Transverse colon (tissue), 4 donors: ENCODE measurements at places on chromosomes 1 and 21. TPM values are rescaled to one million over a fixed set of nuclear protein-coding genes. Genes with fewer than 3 reads are reported as not detected.

DNA sequence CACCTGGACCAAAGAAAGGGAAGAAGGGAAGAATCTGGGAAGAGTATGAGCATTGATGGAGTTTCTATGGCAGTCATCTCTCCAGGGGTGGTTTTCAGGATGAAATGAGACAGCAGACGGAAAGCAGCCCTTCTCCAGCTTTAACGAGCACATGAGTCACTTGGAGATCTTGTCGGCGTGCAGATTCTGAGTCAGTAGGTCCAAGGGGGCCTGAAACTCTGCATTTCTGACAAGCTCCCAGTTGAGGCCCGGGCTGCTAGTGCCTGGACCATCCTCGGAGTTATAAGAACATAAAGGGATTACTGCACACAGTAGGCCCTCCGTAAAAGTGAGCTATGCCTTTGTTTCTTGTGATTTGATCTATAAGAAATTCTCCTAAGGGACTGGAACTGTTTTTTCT, 17.6 kb downstream of the HSPG2 start:
- DNase-seq: no peak
- H3K4me3 ChIP-seq: no peak overlapping the region
- peak overlapping the region; percentile 94 for H3K27ac ChIP-seq
- H3K27me3 ChIP-seq: no peaks in the 10 kb centered on the region

DNA sequence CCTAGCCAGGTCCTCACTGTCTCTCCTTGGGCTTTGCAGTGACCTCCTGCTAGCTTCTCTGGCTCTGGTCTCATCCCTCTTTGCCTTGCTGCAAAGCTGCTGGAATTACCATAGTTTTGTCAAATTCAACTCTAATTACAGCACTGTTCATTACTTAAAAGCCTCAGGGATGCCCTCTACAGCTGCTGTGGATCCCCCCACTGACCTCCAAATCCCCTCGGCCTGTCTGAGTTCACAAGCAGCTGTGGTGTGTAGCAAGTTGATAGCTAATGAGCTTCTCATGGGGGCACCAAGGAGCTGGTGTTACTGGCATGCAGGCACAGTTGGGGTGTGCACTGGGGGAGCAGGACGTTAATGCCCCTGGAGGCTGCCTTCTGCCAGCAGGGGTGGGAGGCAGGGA, 24.8 kb downstream of the NIPAL3 start:
- H3K4me1 ChIP-seq: no peaks in the 10 kb centered on the region
- no peak overlapping the region for H3K27ac ChIP-seq
- no peak overlapping the region for H3K4me3 ChIP-seq

- H3K36me3 ChIP-seq: peaks cover 3% of the 10 kb centered on the region
- DNase-seq: peak; percentile 38
- H3K27me3 ChIP-seq: no peaks in the 10 kb centered on the region
- peak overlapping the region; percentile 90 for H3K27ac ChIP-seq
These were observed 453 bp downstream of the PABPC4 start for GRCh38 chr1:39576016-39576657.

GRCh38 chr1:4090976-4091660, 191.0 kb upstream of the C1orf174 start:
- no peak overlapping the region for H3K27ac ChIP-seq
- no peaks in the 10 kb centered on the region for H3K27me3 ChIP-seq
- H3K4me1 ChIP-seq: no peaks in the 10 kb centered on the region
- no peak overlapping the region for H3K4me3 ChIP-seq
- DNase-seq: no peak
- no peaks in the 10 kb centered on the region for H3K36me3 ChIP-seq

DNA sequence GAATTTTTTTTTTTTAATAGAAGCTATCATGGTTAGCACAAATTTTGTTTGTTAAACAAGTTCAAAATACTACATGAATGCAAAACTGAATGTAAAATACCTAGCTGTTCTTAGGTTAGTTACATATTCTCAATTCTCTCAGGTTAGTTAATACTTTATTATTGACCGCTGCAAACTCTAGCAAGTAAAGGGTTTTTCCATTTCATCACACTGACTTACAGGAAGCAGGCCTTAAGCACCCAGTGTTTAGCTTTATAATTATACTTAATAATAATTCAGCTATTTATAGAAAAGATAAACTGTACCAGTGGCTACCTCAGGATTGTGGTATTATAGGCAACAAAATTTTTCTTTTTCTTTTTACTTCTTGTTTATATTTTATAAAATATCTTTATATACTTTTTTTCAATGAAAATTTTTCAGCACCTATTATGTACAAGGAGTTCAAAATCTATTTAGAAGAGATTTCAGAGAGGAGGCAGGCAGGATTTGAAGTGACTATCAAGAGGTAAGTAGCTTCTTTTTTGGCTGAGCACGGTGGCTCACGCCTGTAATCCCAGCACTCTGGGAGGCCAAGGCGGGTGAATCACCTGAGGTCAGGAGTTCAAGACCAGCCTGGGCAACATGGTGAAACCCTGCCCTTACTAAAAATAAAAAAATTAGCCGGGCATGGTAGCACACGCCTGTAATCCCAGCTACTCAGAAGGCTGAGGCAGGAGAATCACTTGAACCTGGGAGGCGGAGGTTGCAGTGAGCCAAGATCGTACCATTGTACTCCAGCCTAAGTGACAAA, 17.9 kb downstream of the PLPP3 start:
- DNase-seq: no peak
- no peaks in the 10 kb centered on the region for H3K27me3 ChIP-seq
- H3K4me1 ChIP-seq: peaks cover 4% of the 10 kb centered on the region

GRCh38 chr1:197620714-197621163, 154.5 kb downstream of the DENND1B start:
- no peak overlapping the region for H3K27ac ChIP-seq
- H3K4me1 ChIP-seq: no peaks in the 10 kb centered on the region
- H3K36me3 ChIP-seq: no peaks in the 10 kb centered on the region
- H3K27me3 ChIP-seq: no peaks in the 10 kb centered on the region
- H3K4me3 ChIP-seq: no peak overlapping the region

- no peak overlapping the region for H3K4me3 ChIP-seq
- peaks cover 25% of the 10 kb centered on the region for H3K36me3 ChIP-seq
- no peak overlapping the region for H3K27ac ChIP-seq
These were observed 133.0 kb downstream of the ITSN1 start for GRCh38 chr21:33775100-33775828.

GRCh38 chr1:12809933-12810332, 18.7 kb downstream of the PRAMEF1 start:
- no peak overlapping the region for H3K27ac ChIP-seq
- H3K4me1 ChIP-seq: no peaks in the 10 kb centered on the region
- H3K36me3 ChIP-seq: no peaks in the 10 kb centered on the region
- DNase-seq: no peak

GRCh38 chr1:66090859-66091457, 298.3 kb downstream of the PDE4B start:
- H3K36me3 ChIP-seq: no peaks in the 10 kb centered on the region
- H3K4me3 ChIP-seq: no peak overlapping the region
- DNase-seq: no peak
- H3K4me1 ChIP-seq: no peaks in the 10 kb centered on the region
- no peak overlapping the region for H3K27ac ChIP-seq
- H3K27me3 ChIP-seq: no peaks in the 10 kb centered on the region

DNA sequence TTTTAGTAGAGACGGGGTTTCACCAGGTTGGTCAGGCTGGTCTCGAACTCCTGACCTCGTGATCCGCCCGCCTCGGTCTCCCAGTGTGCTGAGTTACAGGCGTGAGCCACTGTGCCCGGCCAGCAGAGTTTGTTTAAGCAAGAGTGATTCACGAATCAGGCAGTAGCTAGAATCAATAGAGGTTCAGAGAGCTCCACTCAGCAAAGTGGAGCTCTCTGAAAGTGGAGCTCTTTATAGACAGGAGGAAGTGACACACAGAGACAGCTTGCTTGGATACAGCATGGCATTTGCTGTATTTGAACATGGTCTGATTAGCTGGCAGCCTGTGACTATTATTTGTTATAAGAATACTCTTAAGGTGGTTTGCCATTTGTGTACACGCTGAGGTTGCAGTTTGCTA, 27.1 kb upstream of the CD34 start:
- no peaks in the 10 kb centered on the region for H3K36me3 ChIP-seq
- DNase-seq: no peak
- no peak overlapping the region for H3K4me3 ChIP-seq
- no peaks in the 10 kb centered on the region for H3K4me1 ChIP-seq
- H3K27me3 ChIP-seq: no peaks in the 10 kb centered on the region
- no peak overlapping the region for H3K27ac ChIP-seq

DNA sequence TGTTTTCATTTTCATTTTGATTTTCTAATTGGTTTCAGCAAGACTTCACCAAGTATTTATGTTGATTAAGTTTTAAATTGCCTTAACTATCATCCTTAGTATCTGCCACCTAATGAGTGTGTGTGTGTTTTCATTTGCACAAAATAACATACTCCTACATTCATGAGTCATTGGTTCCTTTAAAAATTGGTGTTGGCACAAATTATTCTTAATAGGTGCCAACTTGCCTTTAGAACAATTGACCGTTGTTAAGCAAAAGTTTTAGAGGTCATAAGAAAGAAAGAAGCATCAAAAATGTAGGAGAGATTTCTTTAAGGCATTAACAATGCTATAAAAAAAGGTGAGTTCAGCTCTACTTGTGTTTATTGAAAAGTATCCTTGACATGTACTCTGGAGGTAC, 77.5 kb downstream of the FNBP1L start:
- H3K36me3 ChIP-seq: peaks cover 3% of the 10 kb centered on the region
- no peaks in the 10 kb centered on the region for H3K4me1 ChIP-seq
- DNase-seq: no peak
- no peak overlapping the region for H3K4me3 ChIP-seq
- H3K27ac ChIP-seq: no peak overlapping the region

S100B gene
- total RNA-seq: 14.6 TPM

CRYAA gene
- not detected for total RNA-seq

PCAT6 gene
- not detected for total RNA-seq

NTMT2 gene
- not detected for total RNA-seq

FAM78B gene
- total RNA-seq: 0.40 TPM

GLMP gene
- 34.9 TPM for total RNA-seq

SYNJ1 gene
- total RNA-seq: 15.7 TPM

DRAXIN gene
- total RNA-seq: 0.16 TPM

SPRR3 gene
- not detected for total RNA-seq

PDC gene
- total RNA-seq: not detected

ADORA3 gene
- not detected for total RNA-seq

NHLH1 gene
- not detected for total RNA-seq
